GM19239 (cell line): ENCODE measurements at places on chromosomes 5 and 9.

DNA sequence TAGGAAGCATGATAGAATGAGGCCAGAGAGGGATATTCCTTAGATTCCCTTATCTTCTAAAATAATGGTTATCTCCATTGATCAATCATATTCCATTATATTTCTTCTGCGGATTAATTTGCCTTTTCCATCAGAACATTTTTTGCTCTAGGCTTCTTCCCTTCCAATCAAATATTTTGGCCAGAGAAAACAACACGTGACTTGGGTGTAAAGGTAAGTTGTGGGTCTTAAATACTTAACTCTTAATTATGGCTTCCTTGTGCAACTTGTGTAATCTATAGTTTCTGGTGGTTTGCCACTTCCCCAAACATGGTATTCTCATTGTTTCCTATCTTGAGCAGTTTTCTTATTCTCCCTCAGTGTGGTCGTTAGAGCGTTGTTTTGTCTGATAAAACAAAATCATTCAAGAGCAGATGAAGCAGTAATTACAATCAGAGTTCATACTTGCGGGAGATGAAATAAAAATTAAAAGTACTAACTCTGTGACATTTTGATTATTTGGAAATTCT lies 889.3 kb downstream of the MAT2B start:
- DNase-seq = no peak

DNA sequence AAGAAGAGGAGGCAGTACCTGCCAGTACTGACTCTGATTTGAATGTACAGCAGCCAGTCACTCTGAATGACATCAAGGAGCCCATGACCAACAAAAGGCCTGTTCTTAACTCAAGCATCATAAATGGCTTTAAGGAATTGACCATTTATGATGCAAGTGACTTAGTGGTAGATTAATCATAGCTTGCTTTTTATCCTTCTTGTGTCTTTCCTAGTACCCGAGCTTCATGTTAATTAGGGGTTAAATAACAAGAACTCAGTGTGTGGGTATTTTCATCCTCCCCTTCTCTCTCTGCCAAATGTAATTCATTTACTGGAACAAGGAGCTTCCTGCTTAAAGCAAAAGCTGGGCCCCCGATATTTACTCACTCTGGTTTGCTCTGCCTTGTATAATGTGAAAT lies 146.5 kb downstream of the UNC13B start:
- DNase-seq = no peak

DNA sequence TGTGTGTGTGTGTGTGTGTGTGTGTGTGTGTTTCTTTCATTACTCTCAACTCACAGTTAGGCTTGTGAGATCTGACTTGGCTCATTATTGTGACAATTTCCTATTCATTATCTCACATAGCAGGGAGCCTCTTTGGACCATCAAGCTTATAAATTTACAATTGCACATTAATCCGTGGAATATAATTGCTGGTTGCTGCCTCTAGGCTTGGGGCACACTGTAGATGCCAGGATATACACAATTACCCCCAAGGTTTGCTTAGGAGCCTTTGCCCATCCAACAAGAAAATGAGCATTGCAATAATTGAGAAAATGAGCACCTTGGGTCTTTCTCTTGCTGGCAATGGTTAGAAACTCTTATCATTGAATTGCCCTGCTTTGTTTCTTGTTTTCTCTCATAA lies 161.6 kb upstream of the DMRTA1 start:
- no peak for DNase-seq

DNA sequence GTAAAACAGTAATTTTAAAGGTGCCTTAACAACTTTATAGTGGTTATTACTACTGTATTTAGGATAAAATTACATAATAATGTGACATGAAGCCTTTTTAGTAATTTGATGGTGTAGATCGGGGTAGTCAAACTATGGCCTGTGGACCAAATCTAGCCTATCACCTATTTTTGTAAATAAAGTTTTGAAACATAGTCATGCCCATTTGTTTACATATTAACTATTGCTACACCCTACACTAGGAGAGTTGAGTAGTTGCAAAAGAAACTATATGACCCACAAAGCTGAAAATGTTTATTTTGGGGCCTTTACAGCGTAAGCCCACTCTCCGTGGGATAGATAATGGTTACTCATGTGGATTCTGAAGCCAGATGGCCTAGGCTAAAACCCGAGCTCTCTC lies 6.2 kb downstream of the CEP78 start:
- no peak for DNase-seq

GRCh38 chr9:37915911-37916470 lies 12.1 kb upstream of the SLC25A51 start:
- DNase-seq = no peak

DNA sequence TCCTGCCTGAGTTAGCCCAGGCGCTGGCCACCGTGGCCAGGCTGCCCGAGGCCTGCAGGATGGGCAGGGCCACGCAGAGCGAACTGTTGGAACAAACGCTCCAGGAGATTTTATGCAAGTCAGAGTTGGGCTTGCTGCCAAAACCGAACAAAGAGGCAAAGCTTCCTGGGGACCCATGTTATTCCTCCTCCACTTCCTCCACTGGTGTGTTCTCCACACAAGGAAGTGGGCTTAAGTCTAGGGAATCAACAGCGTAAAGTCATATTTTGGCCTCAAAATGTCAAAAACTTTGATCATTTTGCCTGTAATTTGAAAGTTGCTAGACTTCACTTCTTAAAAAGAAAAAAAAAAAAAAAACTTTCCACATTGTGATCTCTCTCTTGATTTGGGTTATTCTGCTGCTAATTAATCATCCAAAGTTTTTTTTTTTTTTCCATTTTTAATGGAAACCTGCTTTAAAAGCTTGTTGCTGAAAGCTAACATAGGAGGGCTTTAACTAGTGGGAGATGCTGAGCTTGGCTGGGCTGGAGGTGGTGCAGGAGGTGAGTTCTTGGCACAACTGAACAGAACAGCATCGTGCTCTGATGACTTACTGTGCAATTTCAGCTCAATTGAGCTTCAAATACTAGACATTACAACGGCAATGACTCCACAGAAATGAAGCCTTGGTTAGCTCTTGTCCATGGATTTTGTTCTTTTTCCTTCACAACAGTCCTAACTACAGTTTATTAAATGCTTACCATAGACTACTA lies 73.0 kb downstream of the PTPDC1 start:
- no peak for DNase-seq

- DNase-seq = peak; percentile 24
These were observed at the start of gene LIFR for GRCh38 chr5:38556599-38557307. TSS of gene LIFR (minus strand) at chr5:38556646. CDS start at chr5:38530647, 25,999 bp downstream.

- DNase-seq = peak; percentile 27
These were observed 26.9 kb upstream of the CEMIP2 start for GRCh38 chr9:71795097-71795813.

- DNase-seq = no peak
These were observed 72.7 kb upstream of the FCN2 start for GRCh38 chr9:134807716-134808446.

- no peak for DNase-seq
These were observed 181.3 kb upstream of the ZNF608 start for GRCh38 chr5:124927735-124928134.

DNA sequence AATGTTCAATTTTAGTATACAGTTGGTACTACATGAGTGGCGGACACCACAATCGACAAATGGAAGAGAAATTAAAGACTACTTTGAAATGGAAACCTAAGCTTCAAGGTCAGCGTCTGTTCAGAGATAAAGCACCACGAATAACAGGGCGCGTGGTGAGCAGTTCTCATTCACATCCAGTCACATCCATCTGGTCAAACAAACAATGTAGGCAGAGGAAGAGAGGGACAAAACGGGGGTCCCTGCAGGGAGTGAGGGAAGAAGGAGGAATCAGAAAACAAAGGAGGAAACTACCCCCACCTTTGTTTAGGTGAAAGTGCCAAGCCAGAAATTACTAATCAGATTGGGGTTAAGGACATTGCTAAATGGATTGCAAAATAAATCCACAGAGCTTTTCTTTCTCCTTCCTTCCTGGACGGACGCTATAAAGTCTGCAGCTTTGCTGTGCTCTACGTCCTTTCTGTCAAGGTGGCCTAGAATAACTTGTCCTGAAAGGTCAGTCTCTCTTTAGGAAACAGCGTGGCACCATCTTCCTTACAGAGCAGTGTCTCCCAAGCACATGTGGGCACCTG lies 138.6 kb downstream of the ENTREP1 start:
- DNase-seq = no peak

DNA sequence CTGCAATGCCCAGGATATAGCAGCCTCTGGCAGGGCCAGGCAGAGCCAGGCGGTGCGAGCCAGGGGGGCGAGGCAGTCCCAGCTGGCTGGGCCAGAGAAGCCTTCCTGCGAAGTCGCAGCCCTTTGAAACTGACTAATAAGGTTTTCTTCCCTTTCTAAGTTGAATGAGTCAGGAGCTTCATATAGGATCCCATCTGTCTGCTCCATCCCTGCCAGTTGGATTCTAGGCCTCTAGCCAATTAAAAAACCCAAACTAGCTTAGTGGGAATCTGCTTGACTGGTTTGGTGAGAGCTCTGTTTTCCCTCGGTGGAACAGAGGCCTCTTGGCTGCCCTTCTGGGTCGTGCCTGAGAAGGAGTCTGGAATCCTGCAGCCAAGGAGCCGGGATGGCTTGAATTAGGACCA lies 70.1 kb upstream of the RAPGEF1 start:
- DNase-seq = no peak

GRCh38 chr9:83560169-83560826 lies 22.1 kb upstream of the FRMD3 start:
- DNase-seq = no peak

DNA sequence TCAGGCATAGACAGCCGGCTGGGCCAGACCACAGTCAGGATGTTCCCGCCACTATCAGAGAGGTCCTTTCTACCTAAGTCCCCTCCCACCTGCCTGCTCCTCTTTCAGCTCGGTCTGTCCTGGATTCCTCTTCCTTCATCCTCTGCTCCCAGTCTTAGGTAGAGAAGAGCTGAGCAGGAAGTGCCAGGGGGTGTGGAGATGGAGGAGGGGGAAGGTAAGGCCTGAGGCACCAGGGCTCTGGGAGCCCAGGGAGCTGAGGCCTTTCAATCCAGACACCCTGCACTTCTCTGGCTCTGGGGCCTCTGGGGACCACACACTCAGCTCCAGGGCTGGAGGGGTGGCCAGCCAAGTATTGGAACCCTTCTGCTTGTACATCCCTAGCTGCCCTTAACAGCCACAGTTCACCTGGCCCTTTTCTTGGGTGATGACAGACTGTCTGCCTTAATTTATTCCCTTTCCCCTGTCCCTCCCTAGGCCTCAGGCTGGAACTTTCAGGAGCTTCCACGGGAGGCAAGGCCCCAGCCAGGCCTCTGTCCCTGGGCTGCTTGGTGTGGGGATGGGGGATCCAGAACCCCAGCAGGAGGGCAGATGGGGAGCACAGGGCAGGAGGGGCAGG lies 15.6 kb downstream of the IRF1 start:
- no peak for DNase-seq

DNA sequence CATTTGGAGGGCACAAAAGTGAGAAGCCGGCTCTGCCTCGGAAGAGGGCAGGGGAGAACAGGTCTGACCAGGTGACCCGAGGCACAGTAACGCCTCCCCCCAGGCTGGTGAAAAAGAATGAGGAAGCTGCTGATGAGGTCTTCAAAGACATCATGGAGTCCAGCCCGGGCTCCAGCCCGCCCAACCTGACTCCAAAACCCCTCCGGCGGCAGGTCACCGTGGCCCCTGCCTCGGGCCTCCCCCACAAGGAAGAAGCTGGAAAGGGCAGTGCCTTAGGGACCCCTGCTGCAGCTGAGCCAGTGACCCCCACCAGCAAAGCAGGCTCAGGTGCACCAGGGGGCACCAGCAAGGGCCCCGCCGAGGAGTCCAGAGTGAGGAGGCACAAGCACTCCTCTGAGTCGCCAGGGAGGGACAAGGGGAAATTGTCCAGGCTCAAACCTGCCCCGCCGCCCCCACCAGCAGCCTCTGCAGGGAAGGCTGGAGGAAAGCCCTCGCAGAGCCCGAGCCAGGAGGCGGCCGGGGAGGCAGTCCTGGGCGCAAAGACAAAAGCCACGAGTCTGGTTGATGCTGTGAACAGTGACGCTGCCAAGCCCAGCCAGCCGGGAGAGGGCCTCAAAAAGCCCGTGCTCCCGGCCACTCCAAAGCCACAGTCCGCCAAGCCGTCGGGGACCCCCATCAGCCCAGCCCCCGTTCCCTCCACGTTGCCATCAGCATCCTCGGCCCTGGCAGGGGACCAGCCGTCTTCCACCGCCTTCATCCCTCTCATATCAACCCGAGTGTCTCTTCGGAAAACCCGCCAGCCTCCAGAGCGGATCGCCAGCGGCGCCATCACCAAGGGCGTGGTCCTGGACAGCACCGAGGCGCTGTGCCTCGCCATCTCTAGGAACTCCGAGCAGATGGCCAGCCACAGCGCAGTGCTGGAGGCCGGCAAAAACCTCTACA lies 11.8 kb downstream of the QRFP start:
- no peak for DNase-seq

DNA sequence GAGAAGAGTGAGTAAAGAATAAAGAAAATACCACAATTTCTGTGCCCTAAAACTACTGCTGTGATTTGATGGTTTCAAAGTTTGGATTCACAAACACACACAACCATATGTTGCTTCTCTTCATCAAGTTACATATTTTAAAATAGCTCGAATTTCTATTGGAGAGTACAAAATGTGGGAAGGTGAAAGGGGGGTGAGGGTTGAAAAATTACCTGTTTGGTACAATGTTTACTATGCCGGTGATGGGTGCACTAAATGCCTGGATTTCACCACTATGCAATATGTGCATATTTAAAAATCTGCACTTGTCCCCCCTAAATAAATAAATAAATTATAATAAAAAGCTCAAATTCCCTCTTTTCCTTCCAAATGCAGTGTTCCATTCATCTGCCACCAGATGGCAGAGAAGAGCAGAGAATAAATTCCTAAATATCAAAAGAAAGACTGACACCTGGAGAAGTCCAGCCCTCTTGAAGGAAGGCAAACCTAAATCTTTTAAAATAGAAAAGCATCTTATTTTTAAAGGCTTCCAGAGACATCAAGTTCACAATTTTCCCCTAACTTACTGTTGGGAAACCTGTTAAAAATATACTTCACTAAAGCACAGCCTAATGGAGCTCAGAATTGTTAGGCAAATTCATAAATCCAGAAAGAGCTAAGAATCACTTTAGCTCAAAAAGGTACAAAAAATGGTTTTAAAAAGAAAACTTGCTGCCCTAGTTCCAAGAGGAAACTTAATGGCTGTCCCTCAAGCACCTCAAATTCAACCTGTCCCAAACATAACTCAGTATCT lies 24.8 kb upstream of the HNRNPA0 start:
- peak; percentile 13 for DNase-seq

DNA sequence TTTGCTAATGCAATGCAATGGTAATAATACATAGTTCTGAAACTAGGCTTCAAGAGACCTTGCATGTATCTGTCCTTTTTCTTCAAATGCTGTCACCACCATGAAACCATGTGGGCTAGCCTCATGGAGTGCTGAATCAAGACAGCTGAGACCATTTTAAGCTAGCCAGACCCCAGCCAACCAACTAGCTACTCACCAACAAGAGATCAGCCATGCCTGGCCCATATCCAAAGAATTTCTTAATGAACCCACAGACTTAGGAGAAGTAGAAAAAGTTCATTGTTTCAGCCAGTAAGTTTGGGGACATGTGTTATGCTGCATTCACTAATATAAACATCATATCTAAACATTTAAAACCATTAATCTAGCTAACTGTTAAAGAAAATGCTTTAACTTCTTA lies 139.8 kb upstream of the EDIL3 start:
- DNase-seq = no peak
